Femur (tissue), 1 donor: ENCODE measurements at places on chromosomes 12 and 14.

DNA sequence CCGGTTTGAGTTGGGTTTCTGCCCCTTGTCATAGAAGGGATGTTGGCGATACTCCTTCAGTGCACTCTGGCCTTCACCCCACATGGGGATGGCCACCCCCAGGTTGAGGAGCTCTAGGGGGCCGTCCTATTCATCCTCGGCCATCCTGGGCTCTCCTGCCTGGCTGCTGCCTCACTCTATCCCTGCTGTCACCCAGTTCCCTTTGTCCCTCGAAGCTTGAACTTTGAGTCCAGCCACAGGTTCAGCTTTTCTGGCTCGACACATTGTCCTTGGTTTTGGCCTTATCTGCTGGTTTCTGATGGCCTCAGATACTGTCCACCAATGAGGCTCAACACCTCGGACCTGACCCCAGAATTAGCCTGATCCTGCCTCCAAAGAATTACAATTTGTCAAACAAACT is 58.6 kb downstream of the C14orf132 start:
- no peak for DNase-seq

- DNase-seq = no peak
These were observed 204.3 kb upstream of the DIO3 start for GRCh38 chr14:101357038-101357437.

DNA sequence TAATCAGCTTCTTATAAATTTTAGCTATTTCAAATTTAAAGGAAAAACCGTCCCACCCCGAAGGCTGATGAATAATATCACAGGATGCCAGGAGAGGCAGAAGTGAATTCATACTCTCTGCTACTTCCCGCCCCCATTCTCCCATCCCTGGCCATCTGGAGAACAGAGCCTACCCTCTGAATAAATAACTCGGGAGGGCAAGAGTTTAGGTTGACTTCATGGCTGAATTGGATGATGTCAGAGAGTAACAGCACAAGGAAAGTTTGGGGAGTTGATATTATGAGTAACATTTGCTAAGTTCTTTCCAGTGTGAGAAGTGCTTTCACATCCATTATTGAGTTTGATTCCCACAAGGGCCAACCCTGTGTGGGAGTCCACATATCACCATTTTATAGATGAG is 241.6 kb downstream of the EGLN3 start:
- no peak for DNase-seq

- DNase-seq = no peak
These were observed 20.0 kb upstream of the APOF start for GRCh38 chr12:56382611-56383010.

GRCh38 chr14:60090864-60091519 is 731 bp upstream of the PCNX4 start:
- peak; percentile 85 for DNase-seq
